ENCODE measurements at places on chromosomes 2 and 18.

- no peak for DNase-seq
Measured at GRCh38 chr2:196170213-196170605, 1.2 kb downstream of the STK17B start.

- DNase-seq = no peak
Measured at GRCh38 chr2:9076210-9076609, 72.7 kb upstream of the MBOAT2 start.

DNA sequence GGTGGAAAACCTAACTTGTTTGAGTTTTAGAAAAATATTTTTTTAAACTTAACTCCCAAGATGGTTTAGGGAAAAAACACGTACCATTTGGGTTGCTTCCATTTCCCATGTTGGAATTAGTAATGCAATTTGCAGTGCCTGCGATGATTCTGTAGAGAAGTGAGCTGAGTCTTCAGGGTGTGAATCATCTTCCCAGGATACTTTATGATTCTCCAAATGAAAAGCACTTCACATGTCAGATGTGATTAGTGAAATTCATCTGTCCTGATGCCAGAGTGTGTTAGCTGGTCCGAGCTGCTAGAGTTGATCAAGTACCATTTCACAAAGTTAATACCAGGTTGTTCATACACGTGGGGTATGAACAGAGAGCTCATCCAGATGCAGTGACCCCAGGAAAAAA lies 59.1 kb downstream of the ACOXL start:
- DNase-seq = no peak

GRCh38 chr18:75489493-75490190 lies 62.1 kb upstream of the SMIM21 start:
- no peak for DNase-seq

GRCh38 chr2:27705851-27706622 lies 42.3 kb downstream of the SLC4A1AP start:
- peak; percentile 57 for DNase-seq

DNA sequence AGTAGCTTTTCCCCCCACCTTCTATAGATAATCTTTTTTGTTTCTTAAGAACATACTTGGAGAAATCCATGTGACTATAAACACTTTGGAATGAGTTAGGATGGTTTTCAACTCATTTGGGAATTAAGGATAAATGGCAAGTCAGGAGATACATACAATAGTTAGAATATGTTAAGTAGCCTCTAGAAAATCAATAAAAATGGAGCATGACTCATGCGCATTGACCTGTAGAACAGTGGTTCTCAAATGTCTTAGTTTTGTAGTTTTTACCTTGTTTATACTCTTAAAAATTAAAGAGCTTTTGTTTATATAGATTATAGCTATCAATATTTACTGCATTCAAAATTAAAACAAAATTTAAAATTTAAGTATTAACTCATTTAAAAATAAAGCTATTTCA lies 24.7 kb downstream of the NUP35 start:
- no peak for DNase-seq

DNA sequence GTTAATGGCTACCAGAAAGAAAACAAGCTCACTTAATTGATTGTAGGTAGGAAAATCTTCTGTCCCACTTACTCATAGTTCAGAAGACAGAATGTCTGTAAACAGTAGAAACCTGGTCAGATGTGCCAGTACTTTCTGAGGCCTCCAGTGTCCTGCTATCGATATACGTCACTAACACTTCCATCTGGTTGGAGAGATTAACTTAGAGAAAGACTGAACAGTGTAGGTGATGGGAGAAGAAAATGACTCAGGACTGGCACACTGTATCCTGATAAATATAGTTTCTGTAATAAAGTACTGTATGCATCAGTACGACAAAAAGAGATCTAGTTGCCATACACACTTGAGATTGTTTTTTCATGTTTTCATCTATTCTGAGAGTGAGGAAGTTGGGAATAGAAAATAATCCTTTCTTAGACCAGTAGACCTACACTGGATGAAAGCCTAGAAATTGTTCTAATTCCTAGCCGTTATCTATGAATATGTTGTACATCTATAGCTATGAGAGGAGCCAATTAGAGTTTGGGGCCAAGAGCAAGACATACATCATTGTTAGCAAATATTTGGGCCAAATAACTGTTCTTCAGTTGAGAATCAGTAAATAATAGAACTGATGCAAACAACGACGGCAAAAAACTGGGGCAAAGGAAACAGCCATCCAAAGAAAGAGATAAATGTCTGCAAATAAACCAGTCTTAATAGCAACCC lies 105.9 kb downstream of the NAT8 start:
- no peak for DNase-seq

- no peak for DNase-seq
Measured at GRCh38 chr2:198231562-198231961, 427.2 kb downstream of the PLCL1 start.

GRCh38 chr2:231929961-231930592 lies 3.9 kb upstream of the NPPC start:
- DNase-seq = no peak

All from left colon (tissue), 2 donors.